Dermis microvascular lymphatic vessel endothelial cell (primary cell): ENCODE measurements at places on chromosomes 1 and 21. TPM values are rescaled to one million over a fixed set of nuclear protein-coding genes. Genes with fewer than 3 reads are reported as not detected.

The BTBD8 gene
- 1.3 and 2.3 TPM in 2 replicates for total RNA-seq

The CASQ2 gene
- not detected in 2 replicates for total RNA-seq

The KRTAP23-1 gene
- not detected in 2 replicates for total RNA-seq

The ARID4B gene
- total RNA-seq: 29.8 and 44.1 TPM in 2 replicates

DNA sequence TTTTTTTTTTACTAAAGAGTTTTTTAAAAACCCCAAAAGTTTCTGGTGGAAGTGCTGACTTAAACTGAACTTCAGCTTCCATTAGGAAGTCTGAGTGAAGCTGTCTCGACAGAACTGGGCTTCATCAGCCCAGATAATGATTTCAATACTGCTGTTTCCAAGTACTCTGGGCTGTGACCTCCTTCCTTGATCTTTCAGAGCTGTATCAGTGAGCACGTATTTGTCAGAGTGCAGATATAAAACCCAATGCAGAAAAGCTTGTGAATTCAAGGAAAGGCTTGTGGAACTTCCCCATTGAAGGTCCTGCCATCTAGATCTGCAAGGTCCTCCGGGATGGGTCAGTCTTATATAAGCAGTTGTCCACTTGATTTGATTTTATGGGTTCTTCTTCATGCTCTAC is 50.1 kb upstream of the RGS21 start:
- DNase-seq: no peak

DNA sequence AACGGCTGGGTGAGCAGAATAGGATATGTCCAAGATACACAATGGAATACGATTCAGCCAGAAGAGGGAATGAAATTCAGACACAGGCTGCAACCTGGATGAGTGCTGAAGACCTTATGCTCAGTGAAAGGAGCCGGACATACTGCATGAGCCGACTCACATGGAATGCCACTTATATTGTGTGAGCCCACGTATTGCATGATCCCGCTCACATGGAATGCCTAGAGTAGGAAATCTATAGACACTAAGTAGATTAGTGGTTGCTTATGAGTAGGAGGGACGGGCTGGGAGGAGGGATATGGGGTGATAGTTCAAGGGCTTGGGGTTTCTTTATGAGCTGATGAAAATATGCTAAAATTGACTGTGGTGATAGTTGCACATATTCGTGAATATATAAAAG is 26.8 kb downstream of the TMPRSS2 start:
- no peak for DNase-seq

GRCh38 chr1:109252893-109253802 is 3.8 kb downstream of the CELSR2 start:
- peak; percentile 21 for DNase-seq

DNA sequence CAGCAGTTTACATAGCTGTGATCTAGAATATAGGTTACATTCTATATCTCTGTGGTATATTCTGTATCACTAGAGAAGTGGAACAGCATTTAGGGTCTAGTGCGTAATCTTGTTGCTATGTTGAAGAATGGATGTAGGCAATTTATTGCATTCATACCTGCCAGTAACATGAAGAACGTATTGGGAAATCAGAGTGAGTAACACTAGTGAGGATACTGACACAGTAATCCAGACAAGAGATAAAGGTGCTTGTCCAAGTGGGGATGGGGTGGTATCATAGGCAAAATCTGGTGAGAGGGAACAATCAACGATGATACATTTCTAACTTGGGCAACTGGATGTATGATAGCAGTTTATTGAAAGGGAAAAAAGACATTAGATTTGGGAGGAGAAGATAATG is 9.8 kb downstream of the PPP2R5A start:
- no peak for DNase-seq

GRCh38 chr21:44043613-44044012 is 31.5 kb downstream of the TRAPPC10 start:
- no peak for DNase-seq

- DNase-seq: no peak
Observed at GRCh38 chr1:201942129-201942495, 4.2 kb downstream of the LMOD1 start.

- no peak for DNase-seq
Observed at GRCh38 chr21:27157097-27157496, 190.2 kb upstream of the ADAMTS5 start.

DNA sequence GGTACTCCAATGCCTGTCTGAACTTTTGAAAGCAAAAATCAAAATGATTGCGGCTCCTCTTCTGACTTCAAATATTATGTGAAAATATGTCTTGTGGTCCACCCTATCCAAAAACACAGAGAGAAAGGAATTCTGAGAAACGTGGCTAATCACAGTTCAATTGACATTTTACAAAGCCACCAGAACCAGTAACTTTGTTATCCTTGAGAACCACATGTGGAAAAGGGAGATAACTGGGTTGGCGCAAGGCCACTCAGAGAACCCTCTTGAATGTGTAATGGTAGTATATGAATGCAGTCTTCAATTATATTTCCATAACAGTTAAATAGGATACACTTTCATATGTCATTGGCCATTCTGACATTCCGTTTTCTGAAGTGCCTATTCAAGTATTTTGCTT is 1030.0 kb upstream of the TMPRSS15 start:
- no peak for DNase-seq
